Inflammatory macrophage (primary cell): ENCODE measurements at places on chromosomes 6 and 20.

DNA sequence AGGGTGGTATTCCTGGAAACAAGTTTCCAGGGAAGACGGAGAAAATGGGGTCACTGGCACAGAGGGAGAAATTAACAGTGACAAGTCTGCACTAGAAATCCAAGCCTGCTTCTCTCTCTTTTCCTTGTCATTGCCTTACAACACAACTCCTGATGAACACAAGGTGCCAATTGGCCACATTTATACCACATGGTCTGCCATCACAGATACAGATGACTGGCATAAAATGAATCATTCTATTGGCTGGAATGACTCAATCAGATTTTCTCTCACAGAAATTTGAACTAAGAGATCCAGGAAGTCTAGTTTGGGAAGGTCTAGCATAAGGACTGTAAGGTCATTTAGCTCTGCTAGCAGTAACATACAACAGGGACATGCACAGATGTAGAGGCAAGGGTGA lies 190.3 kb downstream of the LINC00237 start:
- DNase-seq: no peak

GRCh38 chr6:112370946-112371345 lies 23.8 kb downstream of the RFPL4B start:
- no peak for DNase-seq

- DNase-seq: no peak
Observed at GRCh38 chr6:82555801-82556200, 192.2 kb downstream of the TPBG start.

GRCh38 chr6:16712931-16713484 lies 48.3 kb downstream of the ATXN1 start:
- peak; percentile 97 for DNase-seq

DNA sequence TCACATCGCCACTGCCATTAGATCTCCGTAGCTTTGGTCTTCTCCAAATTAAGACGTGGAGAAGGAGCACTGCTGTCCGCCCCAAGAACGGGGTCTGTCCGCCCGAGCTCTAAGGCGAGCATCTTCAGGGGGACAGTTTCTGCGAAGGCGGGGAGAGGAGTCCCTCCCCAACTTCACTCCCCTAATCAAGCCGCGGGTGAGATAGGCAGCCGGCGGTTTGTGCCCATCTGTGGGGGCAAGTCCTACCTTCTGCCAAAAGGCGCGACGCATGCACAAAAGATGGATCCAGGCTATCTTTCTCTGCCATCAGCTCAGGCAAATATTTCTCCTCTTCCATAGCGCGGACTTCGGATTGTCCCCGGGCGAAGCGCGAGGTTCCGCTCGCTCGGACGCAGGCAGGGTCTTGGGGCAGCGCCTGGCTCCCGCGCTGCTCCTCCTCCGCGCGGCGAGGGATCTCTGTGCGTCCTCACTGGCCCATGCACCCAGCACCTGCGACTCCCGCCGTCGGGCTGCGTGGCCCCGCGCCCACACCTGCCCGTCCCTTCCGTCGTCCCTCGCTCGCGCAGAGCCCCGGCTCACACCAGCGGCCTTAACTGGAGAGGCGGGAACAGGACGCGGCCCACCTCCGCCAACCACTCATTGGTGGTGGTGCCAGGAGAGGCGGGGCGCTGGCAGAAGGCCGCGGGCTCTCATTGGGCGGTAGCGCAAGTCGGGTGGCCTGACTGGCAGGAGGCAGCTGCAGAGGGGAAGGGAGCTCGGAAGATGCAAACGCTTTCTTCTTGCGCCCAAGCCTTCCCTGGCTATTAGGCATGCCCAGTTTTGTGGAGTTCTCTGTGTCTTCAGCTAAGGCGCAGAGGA lies at the start of gene KHDRBS2:
Gene KHDRBS2, minus strand, starts transcription at position 614 of the 858 bp plus-strand sequence.
- DNase-seq: peak; percentile 82

DNA sequence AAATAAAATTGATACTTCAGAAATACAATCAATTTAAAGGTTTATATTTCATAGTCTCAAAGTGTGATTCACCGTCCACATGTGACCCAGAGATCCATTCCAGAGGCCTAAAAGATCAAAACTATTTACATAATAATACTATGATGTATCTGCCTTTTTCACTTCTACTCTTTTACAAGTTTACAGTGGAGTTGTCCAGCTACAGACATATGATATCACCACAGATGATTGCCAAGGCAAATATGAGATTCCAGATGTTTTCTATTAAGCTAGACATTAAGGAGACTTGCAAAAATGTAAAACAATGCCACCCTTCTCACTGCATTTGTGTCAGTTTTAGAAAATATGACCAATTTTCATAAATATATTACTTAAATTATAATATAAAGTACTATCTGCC lies 443.7 kb downstream of the GJA1 start:
- DNase-seq: no peak

DNA sequence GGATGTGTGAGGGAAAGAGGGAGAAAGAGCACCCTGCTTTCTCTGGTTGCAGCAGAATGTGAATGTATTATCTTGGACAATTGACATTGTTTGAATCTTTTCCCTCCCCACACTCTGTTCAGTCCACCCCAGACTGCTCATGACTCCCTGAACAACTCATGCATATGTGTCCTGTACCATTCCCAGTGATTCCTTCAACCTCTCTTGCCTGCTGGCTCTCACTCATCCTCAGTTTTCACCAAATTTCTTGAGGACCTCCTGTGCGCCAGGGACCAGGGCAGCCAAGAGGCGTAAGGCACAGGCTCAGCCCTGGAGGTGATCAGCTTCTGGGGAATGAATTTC lies 5.4 kb downstream of the NOX3 start:
- DNase-seq: no peak

DNA sequence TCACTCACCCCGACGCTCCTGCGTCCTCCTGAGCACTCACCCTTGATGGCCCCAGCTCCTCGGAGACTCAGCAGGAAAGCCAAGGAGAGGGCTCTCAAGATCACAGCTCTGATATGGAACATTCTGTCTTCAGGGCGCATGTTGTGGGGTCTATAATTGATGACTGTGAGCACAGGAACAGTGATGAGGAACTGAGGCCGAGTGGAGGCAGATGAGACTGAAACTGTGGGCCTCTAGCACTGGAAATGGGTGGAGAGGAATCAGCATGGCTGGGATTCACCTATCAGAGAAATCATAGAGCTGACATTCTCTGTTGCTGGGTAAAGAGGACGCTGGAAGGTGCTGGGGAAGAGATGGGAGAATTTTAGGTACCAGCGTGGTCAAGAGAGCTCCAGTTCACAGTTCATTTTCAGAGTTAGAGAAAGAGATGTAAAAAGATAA lies at the start of gene HLA-DPA1:
Gene HLA-DPA1, minus strand, starts transcription at position 219 of the 441 bp plus-strand sequence.
- peak; percentile 92 for DNase-seq

DNA sequence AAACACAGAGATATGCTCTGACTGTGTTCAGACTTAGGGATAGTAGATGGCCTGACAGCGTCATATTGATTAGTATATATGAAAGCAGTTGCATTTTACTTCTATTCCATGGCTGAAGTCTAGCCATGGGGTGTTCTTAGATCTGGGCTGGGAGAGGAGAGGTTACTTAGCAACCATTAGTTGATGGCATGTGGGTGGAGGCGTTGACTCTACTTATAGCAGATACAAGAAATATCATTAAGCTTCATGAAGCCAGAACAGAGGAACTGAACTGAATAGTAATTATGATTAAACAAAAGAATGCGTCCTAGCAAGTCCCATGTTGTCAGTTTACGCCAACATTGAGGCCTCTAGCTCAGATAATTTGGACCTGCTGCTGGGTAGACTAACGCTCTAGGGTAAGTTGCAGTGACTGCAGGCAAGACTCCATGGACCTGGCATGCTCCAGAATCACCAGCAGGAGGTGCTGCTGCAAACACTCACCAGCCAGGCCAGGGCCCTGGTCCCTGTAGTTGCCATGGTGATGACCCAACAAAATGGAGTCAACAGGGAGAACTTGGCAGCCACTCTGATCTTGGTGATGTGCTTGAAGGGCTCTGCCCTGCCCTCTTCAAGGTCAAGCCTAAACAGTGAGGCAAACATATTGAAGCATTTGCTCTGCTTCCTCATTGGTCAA lies 477.3 kb downstream of the PREX1 start:
- DNase-seq: peak; percentile 15

- no peak for DNase-seq
Observed at GRCh38 chr6:50380406-50381098, 330.8 kb upstream of the DEFB112 start.

- no peak for DNase-seq
Observed at GRCh38 chr6:83853178-83854000, at the start of gene RIPPLY2. Gene RIPPLY2 (plus strand): TSS chr6:83853360. CDS start chr6:83853417, 57 bp downstream.

GRCh38 chr20:44861531-44862006 lies 23.9 kb upstream of the YWHAB start:
- no peak for DNase-seq

- no peak for DNase-seq
Observed at GRCh38 chr6:48837744-48838143, 625.3 kb downstream of the MMUT start.

GRCh38 chr6:168087436-168088160 lies 8.6 kb upstream of the FRMD1 start:
- no peak for DNase-seq

GRCh38 chr20:62969179-62969760 lies 16.8 kb downstream of the SLC17A9 start:
- DNase-seq: no peak

DNA sequence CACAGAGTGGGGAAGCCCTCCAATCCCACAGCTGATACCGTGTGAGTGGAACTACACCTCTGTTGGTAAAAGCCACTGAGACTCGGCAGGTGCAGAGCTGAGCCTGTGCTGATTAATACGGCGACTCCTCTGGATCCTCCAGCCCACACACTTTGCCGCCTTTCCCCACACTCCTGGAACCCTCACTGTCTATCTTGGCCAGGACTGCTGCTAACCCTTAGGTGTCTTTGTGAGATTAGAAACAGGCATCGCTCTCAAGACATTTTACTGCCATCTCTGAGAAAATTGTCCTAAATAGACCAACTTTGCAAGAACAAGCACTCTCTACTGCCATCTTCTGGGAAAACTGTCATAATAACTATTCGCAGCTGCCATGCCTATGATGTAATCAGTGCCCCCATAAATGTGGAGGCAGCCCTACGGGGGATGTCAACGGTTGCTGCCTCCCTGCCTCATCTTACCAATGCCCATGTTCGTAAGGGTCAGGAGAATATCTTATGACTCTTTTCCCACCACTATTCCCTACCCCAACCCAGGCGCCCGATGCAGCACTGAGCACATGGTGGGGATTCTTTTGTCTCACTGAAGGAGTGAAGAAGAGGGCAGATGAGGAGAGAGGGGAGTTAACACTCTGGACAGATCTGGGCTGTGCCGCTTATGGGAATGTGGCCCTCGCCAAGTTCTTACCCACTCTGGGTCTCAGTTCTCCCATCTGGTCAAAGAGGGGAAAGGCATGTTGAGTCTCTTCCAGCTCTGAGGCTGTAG lies 26.1 kb upstream of the KCNB1 start:
- DNase-seq: peak; percentile 43

GRCh38 chr20:50142812-50143211 lies 10.7 kb downstream of the PEDS1 start:
- no peak for DNase-seq

- DNase-seq: no peak
Observed at GRCh38 chr6:159759645-159760044, 2.2 kb upstream of the ACAT2 start.

GRCh38 chr6:130136798-130137197 lies 86.0 kb downstream of the SAMD3 start:
- no peak for DNase-seq

GRCh38 chr6:169755162-169755561 lies 3.7 kb downstream of the ERMARD start:
- no peak for DNase-seq

DNA sequence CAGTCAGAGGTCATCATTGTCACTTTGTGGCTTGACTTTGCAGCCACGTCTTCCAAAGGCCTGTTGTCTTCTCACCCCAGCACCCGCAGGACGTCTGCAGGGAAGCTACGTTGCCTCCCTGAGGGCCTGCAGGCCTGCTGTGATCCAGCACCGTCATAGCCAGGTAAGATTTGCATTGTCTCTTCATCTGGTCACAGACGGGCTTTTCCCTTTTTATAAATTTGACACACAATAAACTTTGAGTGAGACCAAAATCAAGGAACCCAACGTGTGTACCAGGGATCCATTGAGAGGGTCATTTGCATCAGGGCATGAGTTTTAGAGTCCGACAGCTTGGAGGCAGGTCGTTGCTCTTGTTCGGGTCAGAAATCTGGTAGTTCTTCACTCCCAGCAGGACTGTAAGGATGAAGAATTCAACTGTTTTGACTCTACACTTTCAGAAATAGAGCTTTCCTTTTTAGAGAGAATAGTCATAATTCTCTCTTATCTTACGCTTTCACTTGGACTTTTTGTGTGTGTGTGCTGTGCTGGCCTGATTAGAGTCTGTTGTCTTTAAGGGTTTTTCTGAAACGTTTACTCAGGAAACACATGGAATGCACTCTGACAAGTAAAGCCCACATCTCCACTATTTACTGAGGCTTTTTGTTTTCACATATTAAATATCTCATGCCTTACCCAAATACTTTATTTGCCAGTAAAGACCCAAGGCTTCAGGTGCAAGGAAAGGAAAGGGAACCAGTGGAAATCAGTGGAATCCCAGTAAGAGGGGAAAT lies 177.2 kb upstream of the TAB2 start:
- DNase-seq: no peak

GRCh38 chr20:57071283-57071731 lies 195.1 kb downstream of the BMP7 start:
- DNase-seq: no peak

DNA sequence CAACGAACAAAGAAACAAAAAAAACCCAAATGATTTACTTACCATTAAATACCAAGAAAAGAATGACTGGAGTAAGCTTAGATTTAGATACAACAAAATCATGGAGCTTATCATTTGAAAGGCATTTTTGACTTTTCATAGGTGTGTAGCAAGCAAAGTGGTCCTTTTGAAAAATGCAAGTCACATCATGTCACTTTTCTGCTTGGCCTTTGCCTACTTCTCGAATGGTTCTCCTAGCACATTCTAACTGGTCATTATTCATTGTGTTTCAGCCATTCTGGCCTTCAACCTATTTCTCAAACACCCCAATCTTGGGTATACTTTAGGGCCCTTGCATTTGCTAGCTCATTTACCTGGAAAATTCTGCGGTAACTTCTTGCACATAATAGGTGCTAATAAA lies 22.6 kb downstream of the ASXL1 start:
- DNase-seq: no peak

- no peak for DNase-seq
Observed at GRCh38 chr6:125431971-125432370, 130.2 kb upstream of the HDDC2 start.

GRCh38 chr6:29967379-29968010 lies 25.2 kb downstream of the HLA-A start:
- DNase-seq: peak; percentile 50

GRCh38 chr6:138038142-138038870 lies 68.9 kb downstream of the PERP start:
- no peak for DNase-seq

- DNase-seq: no peak
Observed at GRCh38 chr20:63258781-63259180, 4.5 kb upstream of the NKAIN4 start.
